COR-L47 (cell line): ENCODE measurements at places on chromosomes 12 and 14.

DNA sequence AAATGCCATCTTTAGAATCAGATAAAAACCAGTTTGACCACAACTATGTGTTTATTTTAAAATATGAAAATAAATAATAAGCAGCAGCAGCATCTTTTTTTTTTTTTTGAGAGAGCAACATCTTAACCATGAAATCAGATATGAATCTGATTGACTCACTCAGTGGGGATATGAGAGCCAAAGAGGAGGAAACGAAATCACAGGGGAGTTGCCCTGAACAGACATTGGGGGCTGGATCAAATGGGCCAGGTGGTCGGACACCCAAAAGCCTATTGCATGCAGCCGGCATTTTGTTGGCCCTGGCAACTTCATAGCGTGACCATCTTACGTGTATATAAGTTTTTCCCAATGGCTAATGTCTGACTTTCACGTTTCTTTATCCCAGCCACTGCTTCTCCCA lies 321.1 kb downstream of the NPAS3 start:
- no peak for DNase-seq

DNA sequence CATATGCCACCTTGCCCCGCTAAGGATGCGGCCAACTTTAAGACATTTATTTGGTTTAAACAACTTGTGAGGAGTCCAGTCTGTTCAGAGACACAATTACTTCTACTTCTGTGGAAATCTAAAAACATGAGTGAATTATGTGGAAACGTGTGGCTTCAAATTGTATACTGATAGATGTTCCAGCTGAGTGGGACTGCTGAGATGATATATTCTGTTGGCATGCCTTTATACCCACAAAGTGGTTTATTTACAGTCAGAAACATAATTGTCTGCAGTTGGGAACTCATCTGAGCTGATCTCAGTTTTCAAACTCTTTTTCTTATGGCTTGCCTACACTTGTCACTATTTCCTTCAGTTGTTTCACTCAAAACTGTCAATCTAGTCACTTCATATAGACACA lies 67.8 kb downstream of the FLRT2 start:
- DNase-seq: no peak

DNA sequence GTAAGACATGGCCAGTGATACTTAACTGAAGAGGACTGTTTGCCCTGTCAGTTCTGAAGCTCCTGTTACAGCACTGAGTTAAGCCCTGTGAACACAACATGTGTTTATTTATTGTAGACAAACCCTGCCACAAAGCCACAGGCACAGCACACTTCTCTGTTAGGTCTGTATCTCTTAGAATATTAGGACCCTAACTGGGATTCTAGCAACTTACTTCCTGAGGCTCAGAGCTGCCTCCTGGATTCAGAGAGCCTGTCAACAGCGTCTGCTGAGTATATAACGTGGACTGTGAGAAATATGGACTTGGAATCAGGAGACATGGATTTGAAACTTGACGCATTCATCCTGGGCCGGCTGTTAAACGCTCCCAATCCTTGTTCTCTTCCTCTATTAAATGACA lies 135.0 kb upstream of the HIF1A start:
- DNase-seq: no peak

GRCh38 chr14:69263364-69263763 lies 3.4 kb downstream of the GALNT16 start:
- DNase-seq: no peak

- no peak for DNase-seq
These were observed 3.6 kb downstream of the CLEC7A start for GRCh38 chr12:10126413-10126812.

DNA sequence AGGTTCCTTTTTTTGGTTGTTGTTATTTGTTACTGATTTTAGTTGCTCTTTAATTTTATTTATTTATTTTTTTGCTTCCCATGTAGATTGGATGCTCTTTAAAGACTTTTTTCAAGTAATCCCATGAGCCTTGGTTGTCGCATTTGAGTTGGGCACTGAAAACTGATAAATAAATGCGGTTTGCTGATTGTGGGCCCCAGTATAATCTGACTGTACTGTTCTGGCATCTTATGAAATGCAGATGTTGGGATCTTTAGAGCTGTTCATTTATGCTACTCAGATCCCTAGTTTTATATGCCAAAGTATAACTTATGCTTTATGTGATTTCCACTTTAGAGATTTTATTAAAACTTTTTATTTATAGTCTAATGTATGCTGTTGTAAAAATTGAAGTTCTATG lies 33.3 kb downstream of the WNK1 start:
- no peak for DNase-seq

- DNase-seq: no peak
These were observed 20.6 kb upstream of the CPM start for GRCh38 chr12:68953536-68953935.

DNA sequence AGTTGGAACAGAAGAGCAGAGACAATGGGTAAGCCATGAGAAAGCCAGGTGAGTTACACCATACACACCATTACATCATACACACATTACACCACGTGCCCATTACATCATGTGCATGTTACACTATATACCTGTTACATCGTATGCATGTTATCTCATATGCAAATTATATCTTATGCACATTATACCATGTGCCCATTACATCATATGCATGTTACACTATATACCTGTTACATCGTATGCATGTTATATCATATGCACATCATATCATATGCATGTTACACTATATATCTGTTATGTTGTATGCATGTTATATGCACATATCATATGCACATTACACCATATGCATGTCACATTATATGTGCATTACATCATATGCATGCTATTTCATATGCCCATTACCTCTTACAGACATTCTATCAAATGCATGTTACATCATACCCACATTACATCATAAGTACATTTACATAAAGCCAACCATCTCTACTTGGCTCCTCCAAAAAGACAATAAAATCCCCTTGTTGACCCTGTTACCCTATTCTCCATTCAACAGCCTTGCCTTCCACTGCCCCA lies 207.2 kb downstream of the KSR2 start:
- DNase-seq: no peak

- no peak for DNase-seq
These were observed 56.5 kb upstream of the RPH3A start for GRCh38 chr12:112734859-112735695.

DNA sequence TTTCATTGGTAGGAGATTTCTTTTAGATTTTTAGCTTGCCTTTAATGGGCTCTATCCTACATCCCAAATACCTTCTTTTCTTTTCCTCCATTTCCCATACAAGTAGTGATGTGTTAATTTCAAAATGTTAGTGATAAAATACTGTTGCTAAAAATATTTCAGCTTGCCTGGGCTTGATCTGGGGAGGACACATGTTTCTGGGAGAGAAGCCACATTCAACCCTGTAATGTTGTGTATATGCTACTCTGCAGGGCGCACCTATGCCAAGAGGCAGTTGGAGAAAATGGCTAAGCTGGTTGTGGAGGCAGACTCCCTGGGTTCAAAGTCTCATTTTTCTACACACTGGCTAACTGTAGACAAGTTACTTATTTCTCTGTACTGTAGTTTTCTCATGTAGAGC lies 26.3 kb downstream of the FLRT2 start:
- no peak for DNase-seq

- no peak for DNase-seq
These were observed 11.6 kb downstream of the CKB start for GRCh38 chr14:103510724-103511693.

- no peak for DNase-seq
These were observed 44.7 kb downstream of the RIMKLB start for GRCh38 chr12:8742501-8742900.

- DNase-seq: no peak
These were observed 71.4 kb downstream of the PAPOLA start for GRCh38 chr14:96573473-96574100.

DNA sequence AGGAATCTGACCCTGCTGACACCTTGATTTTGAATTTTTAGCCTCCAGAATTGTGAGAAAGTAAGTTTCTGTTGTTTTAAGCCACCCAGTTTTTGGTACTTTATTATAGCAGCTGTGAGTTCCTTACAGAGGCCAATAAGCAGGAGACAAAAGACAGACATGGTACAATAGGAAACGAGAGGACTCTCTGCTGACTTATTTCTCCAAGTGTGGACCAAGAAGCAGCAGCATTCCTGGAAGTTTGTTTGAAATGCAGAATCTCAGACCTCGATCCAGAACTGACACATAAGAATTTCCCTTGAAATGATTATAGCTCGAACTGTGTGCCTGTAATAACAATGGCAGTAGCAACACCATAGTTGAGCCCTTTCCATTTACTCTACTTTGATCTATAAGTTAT lies 31.9 kb upstream of the LUM start:
- DNase-seq: no peak

GRCh38 chr14:71452987-71453386 lies 479.2 kb upstream of the RGS6 start:
- no peak for DNase-seq

DNA sequence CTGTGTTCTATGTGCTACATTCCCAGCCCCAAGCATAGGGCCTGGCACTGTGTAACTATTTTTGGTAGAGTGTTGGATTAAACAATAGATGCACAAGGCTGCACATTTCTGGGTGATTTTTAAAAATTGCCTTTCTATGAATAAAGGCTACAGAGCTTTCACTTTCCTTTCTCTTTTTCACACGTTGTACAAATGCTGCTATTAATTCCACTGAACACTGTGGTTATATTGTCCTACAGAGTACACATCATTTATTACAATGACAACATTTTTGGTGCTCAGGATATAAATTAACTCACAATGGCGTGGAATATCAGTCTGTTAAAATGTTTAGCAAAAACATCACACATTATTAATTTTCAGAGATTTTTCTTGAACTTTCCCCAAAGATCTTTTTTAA lies 3.6 kb upstream of the EML1 start:
- no peak for DNase-seq

- no peak for DNase-seq
These were observed 11.0 kb upstream of the DHRS4 start for GRCh38 chr14:23942587-23942986.

GRCh38 chr12:102741196-102741595 lies 175.8 kb downstream of the PAH start:
- DNase-seq: no peak

GRCh38 chr14:36879558-36879957 lies 217.9 kb downstream of the PAX9 start:
- no peak for DNase-seq

GRCh38 chr14:88477513-88478250 lies 77.1 kb downstream of the PTPN21 start:
- DNase-seq: no peak

DNA sequence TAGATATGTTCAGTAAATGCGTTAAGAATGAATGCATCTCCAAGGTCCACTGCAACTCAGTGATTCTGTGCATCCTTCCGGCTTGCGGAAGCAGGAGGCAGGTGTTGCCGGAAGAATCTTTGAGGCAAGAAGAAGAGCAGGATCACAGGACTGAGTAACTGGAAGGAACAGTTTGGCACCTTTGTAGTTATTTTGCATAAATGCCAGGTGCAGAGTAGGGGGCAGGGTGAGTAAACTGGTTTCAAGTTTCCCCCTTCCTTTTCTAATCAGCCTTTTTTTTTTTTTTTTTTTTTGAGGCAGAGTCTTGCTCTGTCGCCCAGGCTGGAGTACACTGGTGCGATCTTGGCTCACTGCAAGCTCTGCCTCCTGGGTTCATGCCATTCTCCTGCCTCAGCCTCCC lies 22.3 kb downstream of the DYRK4 start:
- no peak for DNase-seq

DNA sequence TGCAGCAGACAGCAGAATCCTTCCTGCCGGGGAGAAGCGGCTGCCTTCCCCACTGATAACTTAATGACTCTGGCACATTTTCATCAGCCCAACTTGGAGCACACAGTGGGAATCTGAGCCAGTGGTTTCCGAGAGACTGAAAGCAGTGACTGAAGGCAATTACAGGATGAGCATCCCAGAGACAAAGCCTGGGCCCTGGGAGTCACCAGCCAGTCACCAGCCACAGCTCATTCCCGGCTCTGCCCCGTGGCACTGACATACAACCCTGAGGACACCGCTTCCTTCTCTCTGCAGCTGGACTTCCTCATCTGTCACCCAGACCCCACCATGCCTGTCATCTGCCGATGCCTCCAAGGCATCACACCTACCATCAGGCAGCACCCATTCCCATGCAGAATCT lies 192.3 kb downstream of the DPF3 start:
- DNase-seq: no peak

GRCh38 chr12:114335607-114336006 lies 70.3 kb downstream of the TBX5 start:
- no peak for DNase-seq

DNA sequence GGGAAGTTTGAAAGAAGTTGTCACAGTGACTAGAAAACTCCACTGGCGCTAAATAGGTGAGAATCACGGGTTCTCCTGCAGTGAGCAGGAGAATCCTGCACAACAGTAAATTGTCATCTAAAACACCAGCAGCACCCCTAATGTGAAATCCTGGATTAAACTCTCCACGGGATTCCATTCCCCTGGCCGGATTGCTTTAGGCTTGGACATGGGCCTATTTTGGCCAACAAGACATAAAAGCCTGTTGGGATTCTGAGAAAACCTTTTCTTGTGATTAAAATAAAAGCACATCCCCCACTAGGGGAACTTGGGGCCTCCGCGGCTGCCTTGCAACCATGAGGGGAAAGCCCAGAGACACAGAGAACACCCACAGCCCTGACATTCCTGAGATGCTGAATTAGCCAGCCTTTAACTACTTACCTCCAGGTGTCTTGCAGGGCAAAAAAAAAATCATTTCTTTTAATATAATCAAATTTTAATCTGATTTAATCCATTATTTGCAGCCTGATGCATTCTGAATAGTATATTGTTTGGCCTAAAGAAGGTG lies 21.0 kb upstream of the TSPAN11 start:
- no peak for DNase-seq

- DNase-seq: no peak
These were observed 954 bp downstream of the HAUS4 start for GRCh38 chr14:22955702-22956569.

DNA sequence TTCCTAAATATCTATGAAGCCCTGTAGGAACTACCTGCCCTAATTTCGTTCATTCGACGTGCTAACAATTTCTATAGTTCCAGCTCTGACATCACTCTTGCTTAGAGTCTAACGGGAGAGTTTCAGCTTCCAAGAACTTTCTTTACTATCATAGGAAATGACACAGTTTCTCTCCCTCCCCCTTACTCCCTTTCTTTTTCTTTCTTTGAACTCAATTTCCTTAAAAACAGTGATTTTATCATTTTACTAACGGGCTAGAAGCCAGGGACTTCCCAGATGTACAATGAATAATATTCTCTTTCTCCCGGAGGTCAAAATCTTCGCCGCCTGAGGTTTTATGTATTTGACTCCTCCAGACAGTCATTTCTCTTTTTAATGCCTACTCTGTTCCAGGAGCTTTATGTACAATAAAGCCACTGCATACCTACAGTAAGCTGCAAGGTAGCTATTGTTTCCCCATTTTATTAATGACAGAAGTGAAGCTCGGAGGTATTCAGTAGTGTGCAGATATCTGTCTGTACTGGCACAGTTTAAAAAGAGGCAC lies 15.7 kb downstream of the SMCO2 start:
- DNase-seq: no peak

GRCh38 chr12:131116468-131117117 lies 162.9 kb downstream of the ADGRD1 start:
- no peak for DNase-seq

DNA sequence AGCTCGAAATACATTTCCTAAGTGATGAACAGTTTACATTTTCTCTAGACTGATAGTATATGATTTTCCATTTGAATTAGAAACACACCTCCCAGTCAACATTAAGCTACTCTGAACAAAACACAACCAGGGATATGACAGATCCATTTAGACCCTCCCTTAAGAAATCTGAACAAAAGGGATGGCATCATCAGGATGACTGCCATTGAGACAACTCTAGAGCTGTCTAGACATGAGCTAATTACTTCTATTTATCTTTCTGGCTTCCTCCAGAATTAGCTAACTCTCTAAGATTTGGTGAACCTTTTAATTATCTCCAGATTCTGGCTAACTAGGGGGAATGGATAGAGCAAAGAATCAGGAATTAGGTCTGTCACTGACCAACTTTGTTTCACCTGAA lies 92.9 kb upstream of the IGF1 start:
- no peak for DNase-seq
